ENCODE measurements at places on chromosomes 5 and 9.
A peak's percentile ranks its signal among the peaks of the same experiment; 100 is the strongest.

GRCh38 chr9:84485539-84485938 lies 145.0 kb upstream of the SLC28A3 start:
- no peak for DNase-seq

GRCh38 chr9:24986331-24986730 lies 440.6 kb upstream of the IZUMO3 start:
- DNase-seq = peak; percentile 2

DNA sequence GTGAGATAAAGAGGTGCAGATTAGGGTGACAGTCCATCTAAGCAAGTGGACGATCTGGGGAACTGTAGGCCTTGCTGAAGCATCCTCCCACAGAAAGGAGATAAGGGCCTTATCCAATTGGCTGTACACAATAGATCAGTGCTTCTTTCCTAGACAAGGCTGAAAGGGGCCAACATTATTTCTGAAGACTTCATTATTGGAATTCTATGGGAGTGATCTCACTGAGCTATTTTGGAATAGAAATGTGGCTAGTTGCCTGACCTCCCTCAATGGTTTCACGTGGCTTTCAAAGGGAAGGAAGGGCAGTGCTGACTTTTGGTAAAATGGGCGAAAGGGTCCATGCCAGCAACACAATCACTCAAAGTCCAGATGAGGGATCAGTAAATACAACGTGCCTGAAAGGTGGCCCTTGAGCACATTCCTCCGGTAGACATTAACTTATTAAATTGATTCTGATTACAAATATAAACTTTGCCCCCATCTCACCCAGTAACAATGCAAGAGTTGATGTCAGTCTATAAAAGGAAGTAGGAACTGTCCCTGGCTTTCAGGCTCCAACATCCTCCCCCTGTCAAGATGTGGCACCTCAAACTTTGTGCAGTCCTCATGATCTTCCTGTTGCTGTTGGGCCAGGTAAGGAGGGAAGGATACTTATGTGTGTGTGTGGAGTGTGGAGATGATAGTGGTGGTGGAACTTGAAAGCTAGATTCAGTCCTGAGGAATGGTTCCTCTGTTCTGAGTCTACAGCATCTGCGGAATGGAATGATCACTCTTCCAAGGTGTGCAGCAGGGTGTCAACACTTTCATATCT lies at the start of gene LEAP2:
Gene LEAP2, plus strand, starts transcription at position 550 of the 811 bp plus-strand sequence. Its CDS starts 27 bp downstream, at position 577.
- no peak for DNase-seq

DNA sequence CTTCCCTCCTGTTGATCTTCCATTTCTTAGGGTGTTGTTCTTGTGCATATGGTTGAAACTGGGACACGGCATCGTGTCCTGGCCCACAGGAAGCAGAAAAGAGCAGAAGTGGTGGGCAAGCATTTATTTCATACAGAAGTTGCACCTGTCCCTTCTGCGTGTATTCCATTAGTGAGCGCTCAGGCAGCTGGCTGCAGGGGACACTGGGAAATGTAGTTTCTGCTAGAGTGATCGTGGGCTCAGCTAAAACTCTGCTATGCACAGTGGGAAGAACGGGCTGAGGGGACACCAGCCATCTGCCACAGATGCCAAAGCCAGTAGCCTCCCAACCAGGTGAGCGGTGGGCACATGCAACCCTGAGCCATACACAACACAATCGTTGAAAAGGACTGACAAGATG lies 57.4 kb upstream of the ASS1 start:
- DNase-seq = no peak

DNA sequence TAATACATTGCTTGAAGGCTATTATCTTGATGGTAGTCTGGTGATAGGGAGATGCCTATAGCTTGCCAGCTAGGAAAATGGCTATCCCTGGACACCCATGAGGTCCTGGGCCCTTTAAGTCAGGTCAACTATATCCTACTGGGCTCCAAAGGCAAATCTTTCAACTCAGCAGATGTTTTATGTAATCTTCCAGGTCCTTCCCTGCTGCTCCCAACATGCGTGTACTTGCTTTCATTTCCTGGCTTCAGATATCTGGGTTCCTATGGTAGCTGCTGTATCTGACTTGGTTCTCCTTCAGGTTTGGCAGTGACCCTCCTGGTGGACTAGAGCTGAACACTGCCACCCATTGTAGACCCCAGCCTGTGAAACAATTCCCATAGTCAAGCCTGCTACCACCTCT lies 32.4 kb upstream of the GAS1 start:
- no peak for DNase-seq

DNA sequence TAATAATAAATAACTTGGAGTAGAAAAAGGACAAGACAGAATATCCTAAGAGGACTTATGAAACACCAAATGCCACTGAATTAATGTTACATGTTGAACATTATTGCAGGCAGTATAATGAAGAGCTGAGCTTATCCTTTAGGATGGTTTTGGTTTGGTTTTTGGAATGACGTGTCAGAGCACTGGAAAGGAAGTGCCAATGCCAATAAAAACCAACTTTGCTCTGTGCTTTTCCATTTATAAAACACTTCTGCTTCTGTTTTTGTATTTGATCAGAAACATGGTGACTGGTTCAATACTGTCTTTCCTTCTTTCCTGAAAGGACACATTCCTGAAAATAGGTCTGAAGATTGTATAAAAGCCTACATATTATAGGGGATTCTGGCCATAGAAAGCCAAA lies 4.2 kb downstream of the MEGF10 start:
- no peak for DNase-seq

DNA sequence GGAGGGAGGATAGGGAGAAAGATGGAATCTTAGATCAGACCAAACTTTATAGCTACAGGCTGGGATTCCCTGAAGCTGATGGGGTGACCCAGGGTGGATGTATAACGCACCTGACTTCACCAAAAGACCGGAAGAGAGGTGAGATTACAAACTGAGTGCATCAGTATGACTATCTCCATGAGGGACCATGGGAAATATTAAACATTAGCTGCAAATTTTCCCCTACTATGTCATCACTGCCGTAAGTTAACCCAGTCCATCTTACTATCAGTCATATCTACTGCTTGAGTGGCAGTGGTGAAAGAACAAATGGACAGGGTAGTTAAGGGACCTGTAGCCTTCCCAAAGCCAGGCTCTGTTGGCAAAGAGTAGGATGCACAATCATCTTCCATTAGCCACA lies 368.3 kb downstream of the EFNA5 start:
- no peak for DNase-seq

GRCh38 chr5:69467442-69468225 lies 25.0 kb upstream of the OCLN start:
- DNase-seq = no peak

- no peak for DNase-seq
These were observed 5.6 kb downstream of the JMY start for GRCh38 chr5:79241535-79241979.
